ENCODE measurements at places on chromosomes 13 and 19. TPM values are rescaled to one million over a fixed set of nuclear protein-coding genes. Genes with fewer than 3 reads are reported as not detected.

IL4I1 gene
- polyA plus RNA-seq: 9.3 TPM

RNU6-9 gene
- polyA plus RNA-seq: not detected

CGB3 gene
- polyA plus RNA-seq: not detected

INTS6 gene
- 9.2 TPM for polyA plus RNA-seq

CASP14 gene
- polyA plus RNA-seq: not detected

MATK gene
- 19.1 TPM for polyA plus RNA-seq

CD320 gene
- 28.1 TPM for polyA plus RNA-seq

KLK1 gene
- polyA plus RNA-seq: 56.5 TPM

CCL25 gene
- 0.42 TPM for polyA plus RNA-seq

CDADC1 gene
- polyA plus RNA-seq: 6.2 TPM

KCNC3 gene
- 0.72 TPM for polyA plus RNA-seq

SRRM5 gene
- polyA plus RNA-seq: 0.26 TPM

PNMA8A gene
- 0.13 TPM for polyA plus RNA-seq

KLK11 gene
- not detected for polyA plus RNA-seq

GPC6 gene
- polyA plus RNA-seq: 0.22 TPM

ZNF888 gene
- polyA plus RNA-seq: 2.0 TPM

FUT2 gene
- 0.22 TPM for polyA plus RNA-seq

PABPC3 gene
- polyA plus RNA-seq: 0.21 TPM

IGFL2 gene
- not detected for polyA plus RNA-seq

RAB8A gene
- 31.5 TPM for polyA plus RNA-seq

SCGB2B2 gene
- polyA plus RNA-seq: not detected

ZNF264 gene
- polyA plus RNA-seq: 3.8 TPM

SGCG gene
- not detected for polyA plus RNA-seq

PRODH2 gene
- not detected for polyA plus RNA-seq

ZNF730 gene
- polyA plus RNA-seq: 0.11 TPM

BEST2 gene
- polyA plus RNA-seq: not detected

CACNG8 gene
- not detected for polyA plus RNA-seq

ZNF415 gene
- polyA plus RNA-seq: 4.8 TPM

ZNF667 gene
- 1.9 TPM for polyA plus RNA-seq

MBD3L3 gene
- polyA plus RNA-seq: not detected

ELSPBP1 gene
- not detected for polyA plus RNA-seq

GSK3A gene
- polyA plus RNA-seq: 39.3 TPM

SPTBN4 gene
- polyA plus RNA-seq: 0.35 TPM

RFPL4A gene
- not detected for polyA plus RNA-seq

AKT2 gene
- 28.8 TPM for polyA plus RNA-seq

PALM gene
- polyA plus RNA-seq: 7.0 TPM

PRSS57 gene
- 0.24 TPM for polyA plus RNA-seq

ZNF135 gene
- polyA plus RNA-seq: 4.8 TPM

CHAMP1 gene
- 3.8 TPM for polyA plus RNA-seq

RDH8 gene
- not detected for polyA plus RNA-seq

FREM2 gene
- polyA plus RNA-seq: not detected

RAB20 gene
- polyA plus RNA-seq: 19.1 TPM

ZNF723 gene
- polyA plus RNA-seq: not detected

KIR2DL4 gene
- 0.65 TPM for polyA plus RNA-seq

ZNF234 gene
- polyA plus RNA-seq: 2.2 TPM

CSNK1G2 gene
- 120 TPM for polyA plus RNA-seq

ZDHHC20 gene
- 19.2 TPM for polyA plus RNA-seq

KLK13 gene
- not detected for polyA plus RNA-seq

RASIP1 gene
- 42.1 TPM for polyA plus RNA-seq

CATSPERD gene
- not detected for polyA plus RNA-seq

TPTE2 gene
- 0.17 TPM for polyA plus RNA-seq

EDNRB gene
- 11.0 TPM for polyA plus RNA-seq

SMIM44 gene
- polyA plus RNA-seq: not detected

CGB5 gene
- polyA plus RNA-seq: not detected

MEIOSIN gene
- polyA plus RNA-seq: not detected

ZNF554 gene
- 1.4 TPM for polyA plus RNA-seq

PCDH17 gene
- polyA plus RNA-seq: 2.7 TPM

CBARP gene
- polyA plus RNA-seq: 0.48 TPM

FUT1 gene
- 1.0 TPM for polyA plus RNA-seq
